Right lobe of liver (tissue), 6 donors: ENCODE measurements at places on chromosomes 12 and 14. TPM values are rescaled to one million over a fixed set of nuclear protein-coding genes. Genes with fewer than 3 reads are reported as not detected.

DNA sequence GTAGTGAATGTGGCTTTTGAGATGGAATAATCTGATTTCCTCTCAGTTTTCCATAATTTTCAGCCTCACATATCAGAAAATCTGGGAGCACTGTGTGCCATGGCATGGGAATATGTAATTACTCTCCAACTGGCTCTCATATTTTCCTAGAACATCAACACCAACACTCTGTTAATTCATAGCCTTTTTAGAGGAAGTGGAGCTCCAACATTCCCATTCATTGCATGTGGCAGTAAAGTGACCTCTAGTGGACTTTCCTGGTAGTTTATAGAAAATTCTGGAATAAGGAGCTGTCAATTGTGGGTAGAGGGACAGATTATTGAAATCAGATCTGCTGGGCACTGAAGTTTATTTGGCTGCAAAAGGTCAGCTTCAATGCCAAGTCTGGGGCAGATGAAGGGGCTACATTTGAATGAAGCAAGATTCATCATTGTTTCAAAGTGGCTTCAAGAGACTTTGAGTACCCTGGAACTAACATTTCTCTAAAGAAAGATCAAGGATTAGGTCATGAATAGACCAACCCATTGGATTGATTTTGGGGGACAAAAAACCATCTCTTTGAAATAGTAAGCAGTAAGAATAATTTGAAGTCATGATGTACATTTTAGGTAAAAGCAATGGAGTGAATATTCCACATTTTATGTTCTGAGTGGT lies 23.6 kb upstream of the USP44 start:
- DNase-seq: no peak

GRCh38 chr14:53011053-53011462 lies 60.2 kb upstream of the FERMT2 start:
- no peak for DNase-seq

DNA sequence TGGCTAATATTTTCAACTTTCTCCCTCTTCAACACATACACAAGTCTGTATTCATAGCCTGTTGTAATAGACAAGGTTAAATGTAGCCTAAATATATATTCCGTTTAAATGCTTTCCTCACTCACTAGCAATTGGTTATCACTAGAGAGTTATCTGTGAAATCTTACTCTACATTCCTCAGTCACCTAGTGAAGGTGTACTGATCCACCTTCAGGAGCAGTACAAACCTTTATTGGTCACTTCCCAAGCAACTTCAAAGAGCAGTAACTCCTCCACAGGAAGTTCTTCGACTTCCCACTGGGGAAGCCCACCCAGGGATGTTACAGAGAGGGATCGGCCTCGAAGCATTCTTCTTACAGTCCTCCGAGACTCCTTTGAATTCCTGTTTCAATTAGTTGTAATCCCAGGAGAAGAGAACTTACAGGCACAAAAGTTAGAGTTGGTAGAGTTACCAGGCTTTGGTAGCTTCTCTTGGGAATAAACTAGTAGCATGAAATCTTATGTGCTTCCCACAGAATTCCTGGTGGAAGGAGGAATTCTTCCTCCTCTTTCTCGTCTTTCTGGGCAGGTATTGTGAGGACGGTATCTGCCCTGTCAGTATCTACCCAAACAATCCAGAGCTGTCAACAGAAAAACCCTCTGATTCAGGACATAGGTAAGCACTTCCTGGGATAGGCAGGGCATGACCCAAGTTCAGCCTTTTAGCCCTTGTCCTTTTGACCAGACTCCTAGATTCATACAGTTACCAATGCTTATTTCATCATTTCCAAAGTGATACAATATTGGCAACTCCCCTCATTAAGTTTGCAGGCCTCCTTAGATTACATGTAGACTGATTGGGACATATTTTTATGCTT lies at the start of gene GYS2:
GYS2 (minus strand) TSS at position 603 of the 857 bp plus-strand sequence; CDS start at position 348, 255 bp downstream.
- no peak for DNase-seq

- no peak for DNase-seq
These were observed 31.9 kb upstream of the SOS2 start for GRCh38 chr14:50263321-50263720.

- no peak for DNase-seq
These were observed 6.5 kb downstream of the TPH2 start for GRCh38 chr12:71945121-71945520.

GRCh38 chr12:67716817-67717216 lies 68.3 kb downstream of the DYRK2 start:
- no peak for DNase-seq

DNA sequence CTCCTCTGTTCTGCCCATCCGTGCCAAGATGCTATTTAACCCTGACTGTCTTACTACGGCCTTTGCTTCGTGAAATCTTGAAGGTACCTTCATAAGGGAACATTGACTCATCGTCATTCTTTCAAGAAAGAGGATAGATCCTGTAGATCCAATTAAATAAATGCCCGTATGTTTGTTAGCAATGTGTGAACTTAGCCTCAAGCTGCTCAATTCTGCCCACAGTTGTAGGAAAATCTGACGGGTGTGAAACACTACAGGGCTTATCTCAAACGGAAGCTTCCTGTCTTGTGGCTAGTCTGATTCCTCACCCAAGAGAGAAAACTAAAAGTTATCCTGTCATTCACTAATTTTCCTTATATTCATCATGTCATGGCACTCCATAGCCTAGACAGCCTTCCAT lies 168.0 kb upstream of the TBX3 start:
- DNase-seq: no peak

GRCh38 chr14:39467889-39468524 lies 35.8 kb upstream of the FBXO33 start:
- DNase-seq: no peak

GRCh38 chr12:26786865-26787514 lies 46.0 kb downstream of the ITPR2 start:
- no peak for DNase-seq

DNA sequence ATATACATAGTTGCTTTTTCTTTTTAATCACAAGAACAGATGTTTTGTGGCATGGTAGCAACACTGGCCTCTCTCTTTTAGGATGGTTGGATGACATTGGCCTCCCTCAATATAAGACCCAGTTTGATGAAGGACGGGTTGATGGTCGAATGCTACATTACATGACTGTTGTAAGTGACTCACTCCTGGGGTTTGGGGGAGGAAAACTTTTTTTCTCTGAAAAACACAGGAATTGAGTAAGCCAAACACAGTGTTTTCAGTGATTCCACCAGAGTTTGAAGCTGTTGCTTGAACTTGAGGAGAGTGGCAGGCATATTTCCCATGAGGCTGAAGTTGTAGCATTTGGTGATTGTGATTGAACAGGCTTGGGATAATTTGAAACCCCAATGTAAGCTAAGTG lies 13.7 kb upstream of the REP15 start:
- no peak for DNase-seq

GRCh38 chr12:131087991-131088700 lies 134.4 kb downstream of the ADGRD1 start:
- peak; percentile 34 for DNase-seq

- no peak for DNase-seq
These were observed 17.4 kb upstream of the KRT7 start for GRCh38 chr12:52215587-52216031.

GRCh38 chr14:68359837-68360552 lies 432.9 kb downstream of the ZFP36L1 start:
- no peak for DNase-seq

- no peak for DNase-seq
These were observed 214.2 kb downstream of the ADAMTS20 start for GRCh38 chr12:43337571-43338444.

GRCh38 chr12:52148464-52149181 lies 43.2 kb downstream of the KRT80 start:
- peak; percentile 60 for DNase-seq

GRCh38 chr12:89980236-89980635 lies 271.6 kb upstream of the ATP2B1 start:
- no peak for DNase-seq

GRCh38 chr12:47249719-47250357 lies 170.1 kb upstream of the AMIGO2 start:
- no peak for DNase-seq

GRCh38 chr12:115439008-115439601 lies 755.1 kb upstream of the TBX3 start:
- DNase-seq: no peak

- DNase-seq: no peak
These were observed 165.6 kb upstream of the TMCC3 start for GRCh38 chr12:94815958-94816357.

GRCh38 chr14:71856199-71856919 lies 75.9 kb upstream of the RGS6 start:
- no peak for DNase-seq

- no peak for DNase-seq
These were observed 6.6 kb upstream of the PCNX4 start for GRCh38 chr14:60085085-60085484.

- DNase-seq: peak; percentile 62
These were observed 1.9 kb downstream of the PPP1R3E start for GRCh38 chr14:23300687-23301223.

DNA sequence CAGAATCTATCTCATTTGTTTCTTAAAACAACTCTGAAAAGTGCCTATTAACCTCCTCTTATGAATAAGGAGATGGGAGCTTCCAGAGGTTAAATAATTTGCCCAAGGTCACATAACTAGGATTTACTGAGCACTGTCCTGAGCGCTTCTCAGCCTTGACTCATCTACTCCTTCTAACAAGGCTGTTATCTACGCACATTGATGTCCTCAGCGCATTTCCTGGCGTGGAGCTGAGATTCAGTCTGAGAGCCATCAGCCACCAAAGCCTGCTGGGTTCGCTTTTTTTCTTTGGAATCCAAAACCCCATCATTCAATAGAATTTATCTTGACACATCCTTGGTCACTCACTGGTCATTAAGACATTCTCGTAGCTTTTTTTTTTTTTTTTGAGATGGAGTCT lies 29.3 kb downstream of the AK7 start:
- no peak for DNase-seq

DNA sequence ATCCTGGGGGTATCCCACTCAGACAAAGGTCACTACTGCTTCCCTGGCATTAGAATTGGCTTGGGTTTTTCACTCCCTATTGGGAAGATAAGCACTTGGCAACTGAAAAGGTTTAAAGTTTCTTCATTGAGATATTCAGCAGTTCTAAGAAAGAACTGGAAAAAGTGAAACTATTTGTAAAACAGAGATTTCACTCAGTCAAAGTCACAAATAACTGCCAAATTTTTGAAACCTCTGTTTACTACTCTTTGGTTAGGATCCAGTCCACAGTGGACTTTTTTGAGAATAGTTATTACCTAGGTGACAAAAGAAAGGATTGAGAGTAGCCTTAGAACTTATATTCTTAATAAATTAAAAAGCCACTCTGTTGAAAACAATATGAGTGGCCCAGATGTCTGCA lies 84.8 kb downstream of the FIGNL2 start:
- DNase-seq: no peak

DNA sequence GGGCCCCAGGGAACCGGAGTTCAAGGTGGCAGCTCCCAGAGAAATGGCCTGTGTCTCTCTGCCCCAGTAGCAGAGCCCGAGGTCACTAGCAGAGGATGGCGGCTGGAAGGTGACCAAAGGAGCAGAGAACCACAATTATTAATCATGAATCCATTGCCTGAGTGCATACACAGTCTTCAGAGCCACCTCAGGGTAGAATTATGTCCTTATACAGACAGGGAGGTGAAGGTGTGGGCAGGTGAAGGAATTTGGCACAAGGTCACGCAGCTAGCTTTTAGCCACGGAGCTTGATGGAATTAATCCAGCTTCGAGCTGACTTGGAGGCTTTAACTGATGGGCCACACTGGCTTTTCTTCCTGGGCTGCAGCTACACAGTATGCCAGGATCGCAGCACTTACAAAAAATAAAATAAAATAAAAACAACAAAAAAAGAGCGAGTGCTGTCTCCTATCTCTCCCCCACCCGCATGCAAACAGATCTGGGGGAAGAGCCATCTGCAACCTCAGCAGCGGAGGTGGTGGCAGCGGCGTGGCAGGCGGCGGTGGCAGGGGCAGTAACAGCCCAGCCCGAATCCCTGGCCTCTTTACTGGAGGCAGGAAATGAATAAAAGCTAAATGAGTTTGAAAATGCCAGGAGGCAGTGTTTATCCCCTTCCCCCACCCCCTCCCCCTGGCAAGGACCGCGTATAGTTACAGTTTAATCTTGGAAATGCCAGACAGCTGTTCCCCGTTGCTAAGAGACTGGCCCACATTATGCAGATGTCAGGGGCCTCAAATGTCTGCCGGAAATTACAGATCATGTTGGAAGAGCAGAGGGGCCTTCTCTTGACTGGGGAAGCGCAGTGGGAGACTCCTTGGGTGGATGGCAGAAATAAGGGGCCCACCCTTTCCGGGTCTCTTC lies 93.5 kb downstream of the LRRC74A start:
- no peak for DNase-seq

- DNase-seq: peak; percentile 38
These were observed 40.5 kb downstream of the DIO3 start for GRCh38 chr14:101601606-101602465.

DNA sequence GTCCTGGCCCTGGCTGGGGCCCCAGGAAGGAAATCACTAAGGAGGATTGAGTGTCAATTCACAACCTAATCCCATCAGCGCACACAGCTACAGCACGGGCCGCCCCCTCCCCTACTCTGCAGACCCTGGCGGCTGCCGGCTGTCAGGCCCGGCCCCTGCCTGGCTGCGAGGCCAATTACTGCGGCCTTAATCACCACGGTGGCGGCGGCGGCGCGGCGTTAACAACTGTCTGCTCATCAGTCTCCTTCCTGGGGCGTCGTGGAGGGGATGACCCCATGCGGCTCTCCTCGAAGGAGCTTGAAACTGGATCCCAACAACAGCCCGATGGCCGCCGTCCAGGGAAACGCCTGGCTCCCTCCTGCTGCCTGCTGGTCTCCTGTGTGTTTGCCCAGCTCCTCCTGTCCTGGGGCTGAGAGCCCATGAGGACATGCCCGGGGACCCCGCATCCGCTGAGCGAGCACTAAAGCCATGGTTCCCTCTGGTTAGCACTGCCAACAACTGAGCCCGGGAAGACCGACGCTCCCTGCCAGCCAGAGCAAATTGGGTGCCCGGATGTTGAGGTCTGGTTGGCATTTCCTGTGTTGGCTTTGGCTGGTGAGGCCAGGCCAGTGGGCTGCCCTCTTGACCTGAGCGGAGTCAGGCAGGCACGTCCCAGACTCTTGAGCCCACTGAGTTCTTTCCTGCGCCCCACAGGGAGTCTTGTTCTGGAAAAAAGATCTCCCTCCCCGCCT lies 21.8 kb upstream of the EIF2B2 start:
- peak; percentile 43 for DNase-seq

SIX4 gene
- 0.04 TPM for total RNA-seq

PPP1R1A gene
- total RNA-seq: 63.5 TPM

KRT75 gene
- total RNA-seq: not detected

IFI27 gene
- total RNA-seq: 12.9 TPM

ALDH2 gene
- 328 TPM for total RNA-seq

MED13L gene
- total RNA-seq: 29.8 TPM

SLC7A8 gene
- total RNA-seq: 3.9 TPM

LRFN5 gene
- total RNA-seq: not detected

GPRC5D gene
- not detected for total RNA-seq

GPD1 gene
- 85.5 TPM for total RNA-seq

APOLD1 gene
- total RNA-seq: 0.27 TPM

MYH6 gene
- total RNA-seq: 1.00 TPM

TAS2R9 gene
- total RNA-seq: not detected

DEPDC4 gene
- 0.37 TPM for total RNA-seq

CCDC59 gene
- 15.8 TPM for total RNA-seq

GPR162 gene
- 2.6 TPM for total RNA-seq

FBLN5 gene
- total RNA-seq: 20.3 TPM

KCNH5 gene
- not detected for total RNA-seq

ACYP1 gene
- 2.4 TPM for total RNA-seq
